Stimulated activated CD4-positive, alpha-beta T cell treated with anti-CD3 and anti-CD28 coated beads, Interleukin-2, amount 100 ng/mL, for 24 hours (primary cell): ENCODE measurements at places on chromosomes 13 and 19.

DNA sequence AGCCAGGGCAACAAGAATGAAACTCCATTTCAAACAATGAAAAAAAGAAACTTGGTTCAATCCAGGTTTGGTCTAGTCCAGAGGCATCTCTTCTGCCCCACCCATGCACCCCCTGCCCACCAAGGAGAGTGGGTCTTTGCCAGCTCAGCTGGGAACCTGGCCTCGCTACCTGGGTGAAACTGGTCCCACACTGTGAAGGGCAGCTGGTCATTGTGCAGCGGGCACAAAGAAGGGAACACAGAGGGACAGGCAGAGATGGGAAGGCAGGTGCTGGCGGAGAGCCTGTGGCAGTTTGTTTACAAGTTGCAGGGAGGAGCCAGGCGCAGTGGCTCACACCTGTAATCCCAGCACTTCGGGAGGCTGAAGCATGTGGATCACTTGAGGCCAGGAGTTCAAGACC is 50.2 kb downstream of the CPAMD8 start:
- DNase-seq, result no peak

DNA sequence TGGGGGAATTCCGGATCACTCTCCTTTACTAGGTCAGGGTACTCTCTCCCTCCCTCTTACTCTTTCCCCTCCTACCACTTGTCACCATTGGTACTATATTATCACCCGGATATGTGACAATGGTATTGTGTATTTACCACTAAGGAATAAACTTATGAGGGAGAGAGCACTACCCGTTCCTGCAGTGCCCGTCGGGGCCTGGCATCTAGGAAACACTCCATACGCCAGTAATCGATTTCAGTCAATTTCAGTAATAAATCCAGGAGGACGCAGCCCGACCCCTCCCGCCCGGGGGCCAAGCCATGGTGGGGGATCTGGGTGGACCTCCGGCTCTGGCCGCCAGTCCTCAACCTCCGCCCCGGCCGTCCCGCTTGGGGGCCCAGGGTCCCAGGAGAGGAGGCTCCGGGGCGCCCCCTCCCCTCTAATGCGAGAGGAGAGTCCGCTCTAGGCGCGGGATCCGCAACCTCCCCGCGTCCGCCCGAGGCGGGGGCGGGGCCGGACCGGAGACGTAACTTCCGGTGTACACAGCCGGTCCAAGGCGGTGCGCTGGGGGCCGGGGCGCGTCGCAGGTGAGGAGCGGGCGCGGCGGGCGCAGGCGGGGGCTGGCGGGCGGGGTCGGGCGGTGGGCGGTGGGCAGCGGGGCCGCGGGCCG is at the start of gene GARRE1:
TSS of gene GARRE1 (plus strand) at position 509 of the 652 bp plus-strand sequence. CDS start 45,920 bp downstream, outside the sequence.
- peak; percentile 88 for DNase-seq

DNA sequence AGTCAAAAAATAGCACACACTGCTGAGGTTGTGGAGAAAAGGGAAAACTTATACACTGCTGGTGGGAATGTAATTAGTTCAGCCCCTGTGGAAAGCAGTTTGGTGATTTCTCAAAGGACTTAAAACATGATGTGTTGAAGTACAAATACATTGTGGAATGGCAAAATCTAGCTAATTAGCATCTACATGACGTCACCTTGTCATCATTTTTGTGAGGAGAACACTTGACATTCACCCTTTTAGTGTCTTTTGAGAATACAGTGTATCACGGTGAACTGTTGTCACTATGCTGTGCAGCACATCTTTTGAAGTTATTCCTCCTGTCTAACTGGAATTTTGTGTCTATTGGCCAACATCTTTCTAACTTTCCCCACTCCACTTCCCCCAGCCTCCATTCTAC is 5.6 kb downstream of the OR7A10 start:
- no peak for DNase-seq

- no peak for DNase-seq
Observed at GRCh38 chr13:51707461-51707860, 96.5 kb downstream of the DHRS12 start.

- no peak for DNase-seq
Observed at GRCh38 chr13:113405481-113406300, 41.8 kb upstream of the GRTP1 start.

DNA sequence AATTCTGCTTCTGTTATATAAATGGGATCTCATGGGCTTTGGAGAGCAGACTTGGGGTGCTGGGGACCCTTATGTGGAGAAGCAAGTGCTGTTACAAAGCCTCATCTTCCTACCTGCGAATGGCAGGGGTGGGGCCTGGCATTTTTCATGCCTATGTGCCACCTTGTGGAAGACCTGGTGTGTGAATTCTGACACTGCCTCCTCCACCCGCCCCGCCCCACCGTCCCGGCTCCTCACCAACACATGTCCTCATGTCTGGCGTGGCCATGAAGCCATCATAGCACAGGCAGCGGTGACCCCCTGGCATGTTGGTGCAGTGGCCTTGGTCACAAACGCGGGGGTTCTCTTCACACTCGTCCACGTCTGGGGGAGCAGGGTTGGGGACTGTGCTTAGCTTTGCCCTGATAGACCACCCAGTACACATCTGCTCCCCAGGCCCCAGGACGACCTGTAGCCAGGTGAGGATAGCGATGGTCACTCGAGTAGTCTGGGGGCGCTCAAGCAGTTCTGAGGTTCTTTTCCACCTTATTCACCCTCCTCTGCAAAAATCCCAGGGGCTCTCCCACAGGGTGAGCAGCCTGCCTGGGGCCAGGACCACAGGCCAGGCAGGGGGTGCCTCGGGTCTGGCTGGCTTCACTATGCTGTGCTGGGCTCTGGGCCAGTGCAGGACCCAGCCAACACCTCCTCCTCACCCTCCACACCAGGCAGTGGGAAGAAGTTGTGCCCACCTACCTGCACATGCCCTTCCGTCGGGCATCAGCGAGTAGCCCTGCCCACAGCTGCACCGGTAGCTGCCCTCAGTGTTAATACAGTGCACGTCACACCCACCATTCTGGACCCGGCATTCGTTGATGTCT is 32.7 kb downstream of the FBN3 start:
- no peak for DNase-seq

GRCh38 chr13:61110732-61111131 is 304.9 kb downstream of the PCDH20 start:
- no peak for DNase-seq

GRCh38 chr13:79999601-80000000 is 341.3 kb downstream of the SPRY2 start:
- DNase-seq, result no peak

DNA sequence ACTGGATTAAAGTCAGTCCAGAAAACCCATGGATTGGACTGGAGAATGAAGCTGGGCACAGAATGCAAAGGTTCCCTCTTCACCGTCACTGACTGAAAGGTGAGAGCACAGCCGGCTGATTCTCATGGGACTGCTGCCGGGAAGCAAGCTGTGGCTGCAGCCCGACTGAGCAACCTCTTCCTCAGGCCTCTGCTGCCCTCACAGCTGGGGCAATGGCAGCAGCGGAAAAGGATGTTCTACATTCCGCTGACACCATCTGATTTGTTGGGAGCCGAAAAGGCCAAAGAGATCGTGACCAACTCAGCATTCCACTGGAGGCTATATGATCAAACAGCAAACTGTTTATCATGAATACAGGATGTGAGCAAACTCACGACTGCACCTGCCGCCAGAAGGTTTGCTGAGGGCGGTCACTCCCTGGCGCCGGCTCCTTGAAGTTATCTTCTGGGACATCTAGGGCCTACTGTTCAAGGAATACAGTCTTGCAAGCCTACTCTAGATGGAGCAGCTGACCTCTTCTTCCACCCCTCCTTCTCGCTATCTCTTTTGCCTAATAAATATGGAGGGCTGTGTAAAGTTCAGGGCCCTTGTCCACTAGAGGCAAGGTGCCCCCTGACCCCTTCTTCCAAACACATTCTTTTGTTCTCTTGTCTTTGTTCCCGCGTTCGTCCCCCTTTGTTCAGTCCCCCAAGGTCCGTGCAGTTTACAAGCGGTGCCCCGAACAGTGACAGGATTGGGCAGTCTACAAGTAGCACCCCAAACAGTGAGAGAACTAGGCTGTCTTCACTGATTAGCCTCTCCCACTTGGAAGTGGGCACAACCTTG is 19.6 kb upstream of the SIGLEC6 start:
- no peak for DNase-seq

DNA sequence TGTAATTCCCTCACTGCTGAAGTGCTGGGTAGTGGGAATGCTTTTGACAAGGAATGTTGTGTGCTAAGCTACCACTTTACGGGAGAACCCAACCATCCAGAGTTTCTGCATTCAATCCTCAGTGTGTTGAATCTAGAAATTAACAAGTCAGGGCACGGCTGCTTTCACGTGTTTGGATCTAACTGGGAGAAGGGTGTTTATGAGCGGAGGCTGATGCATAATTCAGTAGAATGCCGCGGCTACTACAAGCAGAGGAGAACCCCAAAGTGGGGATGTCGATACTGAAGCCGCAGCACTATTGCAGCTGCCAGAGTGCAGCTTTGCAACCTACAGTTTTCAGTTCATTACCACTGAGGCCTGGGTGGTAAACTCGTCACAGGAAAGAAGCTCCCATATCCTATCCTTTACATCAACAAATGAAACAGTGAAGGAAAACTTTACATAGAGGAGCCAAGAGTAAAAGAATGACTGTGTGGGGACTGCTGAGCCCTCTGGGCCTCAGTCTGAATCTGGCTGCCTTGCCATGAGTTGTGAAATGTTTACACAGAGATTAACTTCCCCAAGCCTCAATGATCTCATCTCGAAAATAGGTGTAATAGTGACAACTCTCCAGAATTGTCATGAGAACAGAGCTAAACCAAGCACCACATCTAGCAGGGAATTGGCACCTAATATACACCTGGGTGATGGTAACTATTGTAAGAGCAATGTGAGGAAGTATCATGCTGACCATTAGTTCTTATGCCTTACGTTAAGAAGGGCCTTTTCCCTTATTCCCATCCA is 531.7 kb downstream of the MYO16 start:
- DNase-seq, result no peak

- no peak for DNase-seq
Observed at GRCh38 chr19:33819506-33819879, 22.8 kb downstream of the KCTD15 start.

DNA sequence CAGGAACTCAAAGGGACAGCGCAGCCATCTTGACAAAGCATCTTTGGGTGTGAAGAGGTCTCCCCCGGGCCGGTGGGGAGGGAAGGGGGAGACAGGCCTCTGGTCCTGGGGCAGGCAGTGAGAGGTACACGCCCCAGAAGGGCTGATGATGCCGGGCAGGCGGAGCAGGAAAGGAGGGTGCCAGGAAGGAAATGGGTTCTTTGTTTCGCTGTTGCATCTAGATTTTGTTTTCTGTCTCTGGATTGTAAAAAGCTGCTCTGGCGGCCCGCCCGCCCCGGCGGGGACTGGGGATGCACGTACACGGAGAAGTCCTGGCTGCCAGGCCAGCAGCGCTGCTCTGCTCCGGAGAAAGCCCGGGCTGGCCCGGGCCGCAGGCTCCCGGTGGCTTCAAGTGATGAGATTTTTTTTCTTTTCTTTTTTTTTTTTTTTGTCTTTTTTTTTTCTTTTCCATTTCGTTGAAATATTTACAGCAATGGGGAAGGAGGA is 13.2 kb upstream of the ASF1B start:
- peak; percentile 54 for DNase-seq

GRCh38 chr13:57630661-57631595 is 616 bp upstream of the PCDH17 start:
- peak; percentile 8 for DNase-seq

GRCh38 chr19:54206831-54207177 is 6.1 kb downstream of the RPS9 start:
- DNase-seq, result no peak

- DNase-seq, result no peak
Observed at GRCh38 chr19:19741184-19741583, 8.3 kb upstream of the ZNF14 start.

DNA sequence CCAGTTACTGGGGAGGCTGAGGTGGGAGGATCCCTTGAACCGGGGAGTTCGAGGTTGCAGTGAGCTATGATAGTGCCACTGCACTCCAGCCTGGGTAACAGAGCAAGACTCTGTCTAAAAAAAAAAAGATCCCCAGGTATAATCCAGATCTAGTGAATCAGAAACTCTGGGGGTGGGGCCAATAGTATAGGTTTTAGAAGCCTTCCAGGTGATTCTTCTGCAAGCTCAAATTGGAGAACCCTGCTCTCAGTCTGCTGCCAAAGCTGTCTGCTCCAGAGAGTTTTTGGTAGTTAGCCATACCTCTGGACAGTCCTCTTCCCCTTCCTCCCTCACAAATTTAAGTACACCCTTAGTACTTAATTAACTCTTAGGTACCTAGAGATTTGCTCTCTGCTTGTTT is 28.0 kb downstream of the SERP2 start:
- DNase-seq, result no peak

GRCh38 chr19:10251792-10252694 is at the start of gene MRPL4:
TSS of gene MRPL4 (plus strand) at chr19:10252214. CDS start at chr19:10252254, 40 bp downstream.
- peak; percentile 95 for DNase-seq

DNA sequence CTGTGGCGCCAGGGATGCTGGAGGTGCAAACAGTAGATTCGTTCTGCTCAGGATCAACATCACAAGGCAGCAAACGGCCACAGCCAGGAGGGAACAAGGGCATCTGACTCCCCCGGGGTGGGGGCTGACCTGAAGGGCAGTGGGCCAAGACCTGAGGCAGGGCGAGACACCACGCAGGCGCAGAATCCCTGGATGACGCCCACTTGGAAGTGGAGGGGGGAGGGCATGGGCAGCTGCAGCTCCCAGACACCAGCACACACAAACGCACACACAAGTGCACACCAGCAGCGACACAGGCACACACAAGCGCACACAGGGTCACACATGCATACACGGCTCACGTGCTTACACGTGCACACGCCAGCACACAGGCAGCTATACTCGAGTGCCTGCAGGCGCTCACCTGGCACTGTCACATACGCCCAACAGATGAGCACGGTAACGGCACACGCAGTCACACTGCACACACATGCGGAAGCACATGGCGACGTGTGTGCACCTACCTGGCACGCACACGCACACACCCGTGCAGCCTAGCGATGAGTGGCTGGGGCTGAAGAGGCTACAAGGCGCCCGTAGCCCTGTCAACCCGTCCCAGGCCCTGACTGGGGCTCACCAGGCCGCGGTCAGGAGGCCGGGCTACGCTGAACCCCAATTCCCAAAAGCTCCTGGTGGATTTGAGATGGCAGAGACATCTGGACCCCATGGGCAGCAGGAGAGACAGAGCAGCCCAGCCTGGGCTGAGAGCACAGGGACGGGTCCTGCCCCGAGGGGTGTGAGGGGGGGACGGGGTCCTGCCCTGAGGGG is 5.5 kb downstream of the C2CD4C start:
- no peak for DNase-seq
